ENCODE measurements at places on chromosomes 5 and 9.

- DNase-seq = no peak
These were observed 115.8 kb downstream of the DRD1 start for GRCh38 chr5:175328176-175328575.

DNA sequence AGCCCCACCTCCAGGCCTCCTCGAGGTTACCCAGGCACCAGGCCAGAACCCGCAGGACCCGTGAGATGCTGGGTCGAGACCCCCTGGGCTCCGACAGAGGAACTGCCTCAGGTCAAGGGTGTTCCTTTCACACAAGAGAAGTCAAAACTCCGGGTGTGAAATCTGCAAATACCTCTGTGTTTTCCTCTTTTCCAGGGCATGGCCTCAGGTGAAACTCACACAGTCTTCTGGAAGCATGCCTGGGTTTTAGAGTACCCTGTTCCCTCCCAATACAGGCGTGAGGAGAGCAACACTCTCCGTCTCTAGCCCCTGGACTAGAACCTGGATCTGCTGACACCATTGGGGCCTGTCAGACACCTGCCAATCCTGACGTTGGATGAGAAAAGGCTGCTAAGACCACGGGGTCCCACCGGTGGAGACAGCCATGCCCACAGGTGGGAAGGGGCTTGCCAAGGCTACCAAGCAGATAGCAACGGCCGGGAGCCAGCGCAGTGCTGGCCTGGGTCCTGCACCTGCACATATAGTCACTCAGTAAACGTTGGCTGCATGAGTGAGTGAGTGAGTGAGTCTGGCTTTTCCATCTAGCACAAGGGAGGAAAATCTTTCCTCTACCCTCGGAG lies 182.0 kb upstream of the PPP1R26 start:
- no peak for DNase-seq

- no peak for DNase-seq
These were observed at the start of gene SHROOM1 for GRCh38 chr5:132830436-132831094. Gene SHROOM1, minus strand, starts transcription at chr5:132830647. Its CDS starts 4,507 bp downstream, at chr5:132826140.

- DNase-seq = peak; percentile 55
These were observed 315.0 kb upstream of the TLE4 start for GRCh38 chr9:79256691-79257213.

DNA sequence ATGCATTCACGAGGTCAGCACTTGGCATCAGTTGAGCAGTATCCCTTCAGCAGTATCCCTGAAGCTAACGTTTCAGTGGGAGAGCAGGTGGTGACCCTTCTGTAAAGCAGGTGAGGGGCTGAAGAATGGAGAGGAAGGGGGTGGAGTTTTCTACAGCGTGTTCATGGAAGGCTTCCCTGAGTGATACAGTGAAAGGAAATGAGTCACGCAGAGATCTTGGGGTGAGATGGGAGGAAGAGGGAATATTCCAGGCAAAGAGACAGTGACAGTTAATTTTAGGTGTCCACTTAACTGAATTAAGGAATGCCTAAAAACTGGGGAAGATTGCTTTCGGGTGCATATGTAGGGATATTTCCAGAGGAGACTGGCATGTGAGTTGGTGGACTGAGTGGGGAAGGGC lies 25.7 kb downstream of the TAS2R1 start:
- no peak for DNase-seq

DNA sequence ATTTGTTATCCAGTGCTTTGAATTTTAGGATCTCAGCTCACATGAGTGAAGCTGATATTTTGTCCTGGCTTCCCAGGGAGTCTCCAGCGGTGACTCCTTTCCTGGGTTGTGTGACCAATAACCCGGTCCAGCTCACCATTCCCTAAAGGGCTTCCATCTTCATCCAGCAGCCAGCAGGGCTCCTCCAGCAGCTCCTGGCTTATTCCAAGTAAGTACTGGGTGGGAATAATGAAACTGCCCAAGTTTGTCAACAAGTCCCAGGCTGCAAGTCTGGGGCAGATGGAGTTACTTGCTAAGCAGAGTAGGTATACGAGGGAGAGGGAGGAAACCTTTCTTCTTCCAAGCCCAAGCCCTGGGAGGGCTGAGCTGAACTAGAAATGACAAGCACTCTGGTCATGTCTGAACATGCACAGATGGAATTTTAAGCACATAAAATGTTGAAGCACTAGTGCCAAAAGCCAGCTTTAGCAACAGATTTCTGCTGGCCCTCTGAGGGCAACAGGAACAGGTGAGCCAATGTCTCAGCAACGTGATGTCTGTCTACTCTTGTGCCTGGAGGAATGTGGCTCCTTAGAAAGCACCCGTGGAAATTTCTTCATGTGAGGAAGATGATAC lies 153.7 kb upstream of the DAPK1 start:
- no peak for DNase-seq

GRCh38 chr5:126104951-126105350 lies 318.3 kb upstream of the GRAMD2B start:
- no peak for DNase-seq

DNA sequence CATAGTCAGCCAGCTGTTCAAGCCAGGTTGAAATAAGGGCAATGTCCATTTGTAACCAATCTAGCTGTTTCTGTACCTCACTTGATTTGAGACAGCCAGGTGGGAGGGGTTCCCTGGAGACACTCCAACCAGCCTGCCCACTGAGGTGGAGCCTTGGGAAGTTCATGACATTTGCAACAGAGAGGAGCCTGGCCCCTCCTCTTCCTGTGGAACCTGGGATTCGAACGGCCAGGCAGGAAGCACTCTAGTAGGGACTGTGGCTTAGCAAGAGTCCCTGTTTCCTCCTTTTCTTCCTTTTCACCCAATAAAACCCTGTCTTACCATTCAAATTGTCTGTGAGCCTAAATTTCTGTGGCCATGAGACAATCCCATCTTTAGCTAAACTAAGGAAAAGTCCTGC lies 312.3 kb upstream of the NMUR2 start:
- DNase-seq = no peak

DNA sequence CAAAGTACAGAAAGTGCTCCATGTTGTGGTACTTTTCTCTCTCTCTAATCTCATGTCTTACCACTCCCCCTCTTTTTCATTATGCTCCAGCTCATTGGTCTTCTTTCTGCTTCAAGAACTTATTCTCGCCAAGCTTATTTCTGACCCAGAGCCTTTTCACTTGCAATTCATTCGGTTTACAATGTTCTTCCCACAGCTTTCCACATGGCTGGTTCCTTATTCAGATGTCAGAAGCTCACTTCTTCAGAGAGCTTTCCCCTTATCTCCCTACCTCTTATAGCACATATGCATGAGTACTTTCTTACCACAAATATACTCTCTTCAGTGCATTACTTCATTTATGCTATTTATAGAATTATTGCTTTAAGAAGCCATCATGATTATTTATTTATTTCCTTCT lies 338.8 kb upstream of the ATP10B start:
- no peak for DNase-seq

GRCh38 chr5:50717651-50718050 lies 51.2 kb downstream of the PARP8 start:
- DNase-seq = no peak

- DNase-seq = no peak
These were observed 6.1 kb downstream of the TNFSF8 start for GRCh38 chr9:114924327-114924726.

- DNase-seq = no peak
These were observed 11.1 kb downstream of the ZNF462 start for GRCh38 chr9:106874031-106874430.

GRCh38 chr5:53211799-53212198 lies 102.2 kb upstream of the MOCS2 start:
- no peak for DNase-seq

DNA sequence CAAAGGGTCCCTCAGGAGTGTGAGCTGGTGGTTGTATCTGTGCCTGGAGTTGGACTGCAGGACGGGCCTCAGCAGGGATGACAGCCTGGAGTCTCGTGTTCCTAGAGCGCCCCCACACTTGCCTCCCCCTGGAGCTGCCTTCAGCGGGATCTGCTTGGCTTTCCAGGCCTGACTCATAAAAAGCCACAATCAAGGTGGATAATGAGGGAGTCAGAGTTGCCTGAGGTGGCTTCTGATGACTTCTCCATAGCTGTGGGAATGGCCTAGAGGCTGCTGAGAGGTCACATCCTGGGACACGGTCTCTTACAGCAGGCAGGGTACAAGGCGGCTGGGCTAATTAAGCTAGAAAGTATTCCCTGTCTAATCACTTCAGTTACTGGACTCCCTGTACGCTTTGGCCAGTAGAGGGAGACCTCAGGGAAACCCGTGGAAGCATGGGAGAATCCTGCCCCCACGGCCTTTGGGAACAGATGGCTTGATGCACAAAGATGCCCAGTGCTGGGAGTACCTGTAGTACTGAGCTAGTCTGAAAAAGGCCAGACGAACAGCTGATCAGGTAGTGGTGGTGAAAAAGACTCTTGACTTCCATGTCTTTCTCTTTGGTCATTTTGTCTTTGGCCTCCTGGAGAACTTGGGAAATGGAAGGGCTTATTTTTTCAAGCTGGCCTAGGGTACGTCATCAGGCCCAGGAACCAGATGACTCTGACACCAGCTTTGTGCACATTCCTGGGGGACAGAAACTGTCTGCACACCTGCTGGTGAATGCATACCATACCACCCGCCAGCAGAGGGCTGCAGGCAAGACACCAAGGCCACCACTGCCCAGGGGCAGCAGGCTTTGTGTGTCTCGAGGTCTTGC lies 16.1 kb upstream of the FRRS1L start:
- DNase-seq = no peak

Data from NCI-H1436 treated with DMSO at 0.1 percent for 48 hours (cell line).